Transverse colon (tissue), 4 donors: ENCODE measurements at places on chromosomes 4 and X. TPM values are rescaled to one million over a fixed set of nuclear protein-coding genes. Genes with fewer than 3 reads are reported as not detected.

Gene MAMLD1
- 1.2 TPM for total RNA-seq

Gene BST1
- not detected for total RNA-seq

Gene MFAP3L
- 0.60 TPM for total RNA-seq

Gene DCAF4L1
- 0.14 TPM for total RNA-seq

Gene NLRP2B
- total RNA-seq = 0.16 TPM

Gene ATP11C
- total RNA-seq = 16.1 TPM

Gene VAMP7
- 20.2 TPM for total RNA-seq

Gene ZNF141
- 40.4 TPM for total RNA-seq

Gene ABLIM2
- total RNA-seq = 58.4 TPM

Gene LAGE3
- not detected for total RNA-seq

DNA sequence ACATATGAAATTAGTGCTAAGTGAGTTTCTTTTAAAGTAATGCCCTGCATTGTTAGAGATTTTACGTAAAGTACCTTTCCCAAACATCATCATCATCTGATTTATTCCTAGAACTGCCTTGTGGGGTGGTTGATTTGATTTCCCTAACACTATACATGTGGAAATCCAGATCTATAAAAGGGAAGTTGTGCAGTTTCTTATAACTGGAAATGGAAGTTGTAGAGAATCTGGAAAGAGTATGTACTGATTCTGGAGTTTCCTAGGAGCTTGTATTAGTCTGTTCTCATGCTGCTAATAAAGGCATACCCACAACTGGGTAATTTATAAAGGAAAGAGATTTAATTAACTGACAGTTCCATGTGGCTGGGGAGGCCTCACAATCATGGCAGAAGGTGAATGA, 47.9 kb downstream of the BMP2K start:
- no peak overlapping the region for H3K27ac ChIP-seq
- H3K27me3 ChIP-seq = no peaks in the 10 kb centered on the region
- H3K36me3 ChIP-seq = peaks cover 20% of the 10 kb centered on the region
- no peak overlapping the region for H3K4me3 ChIP-seq

GRCh38 chrX:28581522-28581921, 5.7 kb upstream of the IL1RAPL1 start:
- no peaks in the 10 kb centered on the region for H3K36me3 ChIP-seq
- H3K27me3 ChIP-seq = no peaks in the 10 kb centered on the region
- no peak overlapping the region for H3K4me3 ChIP-seq
- no peaks in the 10 kb centered on the region for H3K4me1 ChIP-seq
- no peak overlapping the region for H3K27ac ChIP-seq
- no peak for DNase-seq

- no peaks in the 10 kb centered on the region for H3K4me1 ChIP-seq
- H3K4me3 ChIP-seq = no peak overlapping the region
- DNase-seq = no peak
- no peaks in the 10 kb centered on the region for H3K36me3 ChIP-seq
- no peak overlapping the region for H3K27ac ChIP-seq
Observed at GRCh38 chr4:156763511-156763910, 208.1 kb downstream of the PDGFC start.

GRCh38 chr4:81380437-81380836, 91.3 kb downstream of the RASGEF1B start:
- no peak overlapping the region for H3K27ac ChIP-seq
- DNase-seq = no peak
- H3K4me1 ChIP-seq = no peaks in the 10 kb centered on the region
- H3K27me3 ChIP-seq = no peaks in the 10 kb centered on the region
- no peak overlapping the region for H3K4me3 ChIP-seq
- H3K36me3 ChIP-seq = no peaks in the 10 kb centered on the region

GRCh38 chrX:124239324-124239723, 93.1 kb upstream of the TEX13D start:
- H3K36me3 ChIP-seq = no peaks in the 10 kb centered on the region
- no peak overlapping the region for H3K4me3 ChIP-seq
- H3K27me3 ChIP-seq = no peaks in the 10 kb centered on the region
- no peaks in the 10 kb centered on the region for H3K4me1 ChIP-seq
- DNase-seq = no peak

GRCh38 chr4:39950861-39951481, 26.7 kb downstream of the PDS5A start:
- no peak for DNase-seq
- no peaks in the 10 kb centered on the region for H3K4me1 ChIP-seq
- no peaks in the 10 kb centered on the region for H3K27me3 ChIP-seq
- H3K4me3 ChIP-seq = no peak overlapping the region
- H3K27ac ChIP-seq = no peak overlapping the region
- no peaks in the 10 kb centered on the region for H3K36me3 ChIP-seq

DNA sequence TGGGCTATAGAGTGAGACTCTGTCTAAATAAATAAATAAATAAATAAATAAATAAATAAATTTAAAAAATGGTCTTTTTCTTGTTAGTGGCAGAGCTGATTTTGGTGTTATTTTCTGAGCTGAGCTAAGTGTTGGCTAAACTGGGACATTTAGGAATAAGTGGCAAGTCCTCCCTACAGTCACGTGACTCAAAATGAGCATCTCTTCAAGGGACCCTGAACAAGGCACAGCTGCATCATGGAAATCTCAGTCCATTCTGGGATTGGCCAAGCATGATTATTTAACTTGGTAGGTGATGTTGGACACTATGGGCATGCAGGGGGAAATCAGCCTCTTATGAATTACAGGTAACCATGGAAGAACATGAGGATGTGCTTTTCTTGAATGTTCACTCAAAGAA, 42.0 kb downstream of the HAND2 start:
- H3K4me1 ChIP-seq = no peaks in the 10 kb centered on the region
- H3K36me3 ChIP-seq = no peaks in the 10 kb centered on the region
- no peak for DNase-seq
- no peak overlapping the region for H3K27ac ChIP-seq
- H3K27me3 ChIP-seq = no peaks in the 10 kb centered on the region
- H3K4me3 ChIP-seq = no peak overlapping the region

GRCh38 chrX:46582966-46583365, 9.4 kb downstream of the CHST7 start:
- H3K36me3 ChIP-seq = no peaks in the 10 kb centered on the region
- H3K4me3 ChIP-seq = no peak overlapping the region
- H3K27ac ChIP-seq = no peak overlapping the region
- no peak for DNase-seq
- no peaks in the 10 kb centered on the region for H3K27me3 ChIP-seq

DNA sequence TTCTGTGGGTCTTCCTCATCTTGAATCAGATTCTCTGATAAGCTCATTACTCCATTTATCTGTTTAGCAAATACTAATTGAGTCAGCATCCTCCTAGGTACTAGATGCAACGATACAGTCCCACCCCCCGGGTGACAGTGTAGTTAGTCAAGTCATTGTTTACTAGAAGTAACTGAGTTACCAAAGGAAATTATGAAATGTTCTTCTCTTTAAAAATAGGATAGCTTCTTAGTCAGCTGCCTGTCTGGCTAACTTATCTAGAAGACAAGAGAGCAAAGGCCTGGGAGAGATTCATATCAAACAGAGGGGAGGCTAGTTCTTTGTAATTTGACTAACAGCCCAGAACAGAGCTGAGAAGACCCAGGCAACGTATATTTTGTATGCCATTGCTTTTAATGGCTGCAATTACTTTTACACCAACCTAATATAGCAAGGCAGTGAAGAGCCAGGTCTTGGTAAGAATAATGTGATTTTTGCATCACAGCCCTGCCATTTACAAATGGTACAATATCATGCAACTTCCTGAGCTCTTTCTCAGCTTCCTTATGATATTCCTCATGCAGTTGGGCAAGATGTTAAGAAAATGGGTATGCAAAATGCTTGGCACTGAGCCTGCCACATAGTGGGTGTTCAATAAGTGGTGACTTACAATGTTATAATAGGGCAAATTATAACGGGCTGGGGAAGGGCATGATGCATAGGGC, 149.9 kb downstream of the CHIC2 start:
- no peaks in the 10 kb centered on the region for H3K4me1 ChIP-seq
- H3K27ac ChIP-seq = no peak overlapping the region
- no peak overlapping the region for H3K4me3 ChIP-seq
- H3K36me3 ChIP-seq = no peaks in the 10 kb centered on the region
- no peak for DNase-seq

DNA sequence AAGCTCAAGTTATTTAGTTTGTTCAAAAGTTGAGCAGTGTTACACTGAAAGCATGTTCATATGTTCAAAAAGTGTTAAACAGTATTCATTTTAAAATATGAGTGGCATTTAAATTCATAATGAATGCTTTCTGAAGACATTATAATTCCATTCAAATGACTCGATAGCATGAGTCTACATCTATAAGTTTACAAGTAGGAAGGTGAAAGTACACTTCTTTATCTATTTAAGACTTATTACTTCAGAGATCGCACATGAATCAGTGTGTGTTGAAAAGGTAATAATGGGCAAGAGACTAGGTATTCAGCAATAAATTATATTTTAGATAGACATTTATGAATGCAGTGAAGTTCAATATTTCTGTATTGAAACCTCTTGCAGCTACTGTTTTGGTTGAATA, 456.1 kb downstream of the GRXCR1 start:
- H3K4me1 ChIP-seq = no peaks in the 10 kb centered on the region
- DNase-seq = no peak
- H3K4me3 ChIP-seq = no peak overlapping the region
- no peak overlapping the region for H3K27ac ChIP-seq
- H3K27me3 ChIP-seq = no peaks in the 10 kb centered on the region

GRCh38 chrX:41435708-41436107, 11.4 kb upstream of the NYX start:
- DNase-seq = no peak
- peak overlapping the region; percentile 17 for H3K27ac ChIP-seq
- H3K36me3 ChIP-seq = no peaks in the 10 kb centered on the region
- H3K4me1 ChIP-seq = no peaks in the 10 kb centered on the region

GRCh38 chrX:9581771-9582385, 117.0 kb downstream of the TBL1X start:
- no peak overlapping the region for H3K27ac ChIP-seq
- H3K27me3 ChIP-seq = no peaks in the 10 kb centered on the region
- no peak overlapping the region for H3K4me3 ChIP-seq
- H3K4me1 ChIP-seq = peaks cover 6% of the 10 kb centered on the region

DNA sequence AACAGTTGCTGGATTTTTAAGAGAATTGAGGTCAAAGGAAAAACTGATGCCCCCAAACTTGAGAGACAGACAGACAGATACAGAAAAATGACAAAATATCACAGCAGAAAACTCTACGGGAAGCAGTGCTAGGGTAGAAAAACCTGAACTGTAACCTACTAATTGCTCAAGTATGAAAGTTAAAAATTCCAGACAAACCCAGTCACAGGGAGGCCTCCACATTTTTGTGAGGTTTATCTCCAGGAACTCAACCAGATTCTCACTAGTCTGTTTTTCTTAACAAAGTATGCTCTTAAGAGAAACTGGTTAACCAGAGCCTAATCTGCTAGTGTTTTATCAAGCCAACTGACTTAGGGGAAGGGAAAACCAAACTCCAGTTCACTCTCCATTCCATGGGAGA, 19.9 kb upstream of the PPP3CA start:
- H3K27me3 ChIP-seq = no peaks in the 10 kb centered on the region
- no peak overlapping the region for H3K27ac ChIP-seq

GRCh38 chr4:146949559-146949958, 3.9 kb upstream of the TTC29 start:
- no peaks in the 10 kb centered on the region for H3K36me3 ChIP-seq
- H3K27me3 ChIP-seq = peaks cover 48% of the 10 kb centered on the region
- no peak overlapping the region for H3K4me3 ChIP-seq

- H3K27me3 ChIP-seq = no peaks in the 10 kb centered on the region
- no peaks in the 10 kb centered on the region for H3K36me3 ChIP-seq
- peaks cover 2% of the 10 kb centered on the region for H3K4me1 ChIP-seq
Observed at GRCh38 chr4:7652006-7652405, 217.3 kb upstream of the PSAPL1 start.

- H3K27ac ChIP-seq = no peak overlapping the region
- no peaks in the 10 kb centered on the region for H3K36me3 ChIP-seq
- H3K4me1 ChIP-seq = no peaks in the 10 kb centered on the region
- no peak for DNase-seq
Observed at GRCh38 chrX:79130857-79131256, 13.6 kb upstream of the GPR174 start.

DNA sequence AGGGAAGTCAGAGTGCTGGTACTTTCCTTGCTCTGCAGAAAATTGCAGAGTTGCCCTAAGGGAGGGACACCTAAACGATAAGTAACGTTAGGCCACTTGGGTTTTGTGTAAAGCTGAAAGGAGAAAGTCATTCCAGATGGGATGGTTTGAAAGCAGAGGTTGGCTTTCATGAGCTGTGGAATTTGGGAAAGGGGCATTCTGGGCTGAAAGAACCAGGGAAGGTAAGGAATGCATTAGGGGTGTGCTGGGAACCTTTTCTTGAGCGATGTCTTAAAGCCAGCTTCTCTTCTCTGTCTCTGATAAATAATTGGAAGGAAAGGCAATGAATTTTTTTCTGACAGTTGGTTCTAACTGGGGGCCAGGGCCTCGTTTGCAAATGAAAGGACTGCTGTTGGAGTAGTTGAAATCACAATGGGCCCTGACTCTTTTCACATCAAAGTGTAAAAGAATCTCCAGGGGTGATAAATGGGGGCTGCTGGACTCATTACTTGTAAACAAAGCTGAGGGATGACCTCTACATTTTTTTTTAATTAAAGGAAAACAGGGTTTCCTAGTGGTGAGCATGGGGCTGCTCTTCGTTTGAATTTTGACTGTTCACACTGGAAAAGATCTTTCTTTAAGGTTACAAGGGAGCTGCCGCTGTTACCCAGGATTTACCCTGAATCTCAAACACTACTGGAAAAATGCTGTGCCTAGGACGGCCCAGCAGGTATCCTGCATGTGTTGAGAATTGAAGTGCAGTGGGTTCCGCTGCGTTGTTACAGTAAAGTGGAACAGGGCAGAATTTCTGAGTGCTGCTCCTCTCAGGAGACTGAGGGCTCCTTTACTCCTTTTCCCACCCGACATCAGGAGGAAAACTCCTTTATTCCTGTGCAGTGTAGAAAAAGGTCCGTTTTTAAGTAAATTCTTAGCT, 25.0 kb downstream of the AFF1 start:
- no peaks in the 10 kb centered on the region for H3K27me3 ChIP-seq
- H3K4me3 ChIP-seq = no peak overlapping the region

DNA sequence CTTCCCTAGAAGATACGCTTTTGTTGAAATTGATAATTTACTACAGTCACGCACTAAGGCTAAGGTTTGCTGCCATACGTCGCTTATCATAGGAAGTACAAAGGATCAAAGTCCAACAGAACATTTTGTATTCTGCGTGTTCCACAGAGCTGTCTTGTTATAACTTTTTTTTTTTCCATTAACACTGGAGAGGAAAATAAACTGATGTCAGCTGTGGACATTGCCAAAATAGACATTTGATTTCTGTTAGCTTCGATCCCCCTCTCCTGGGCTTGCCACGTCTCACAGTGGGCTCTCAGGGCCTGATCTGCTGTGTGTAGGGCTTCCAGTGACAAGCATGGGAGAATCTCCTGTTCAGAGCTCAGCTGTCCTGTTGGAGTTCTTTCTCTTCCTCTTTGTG, 93.3 kb downstream of the SPATA18 start:
- no peak overlapping the region for H3K4me3 ChIP-seq
- H3K36me3 ChIP-seq = no peaks in the 10 kb centered on the region
- no peak for DNase-seq
- H3K4me1 ChIP-seq = no peaks in the 10 kb centered on the region
